Head of caudate nucleus (tissue), 42 donors: ENCODE measurements at places on chromosomes 6 and 20.

DNA sequence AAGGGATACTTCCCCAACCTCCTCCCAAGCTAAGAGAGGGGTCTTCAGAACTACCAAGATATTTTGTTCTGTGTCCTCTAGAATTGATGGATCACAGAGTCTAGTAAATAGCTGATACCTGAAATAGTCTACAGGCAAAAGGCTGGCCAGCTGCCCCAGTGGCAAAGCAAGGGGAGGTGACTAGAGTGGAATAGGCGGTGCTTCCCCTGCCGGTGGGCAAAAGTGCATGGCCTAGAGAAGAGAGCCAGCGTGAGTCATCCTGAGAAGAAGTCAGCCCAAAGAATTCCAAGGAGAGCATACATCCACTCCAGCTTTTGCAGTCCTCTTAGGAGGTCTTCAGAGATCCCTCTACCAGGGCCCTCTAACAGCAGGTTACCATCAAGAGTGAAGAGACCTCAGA is 14.7 kb downstream of the DPPA5 start:
- no peak for DNase-seq

DNA sequence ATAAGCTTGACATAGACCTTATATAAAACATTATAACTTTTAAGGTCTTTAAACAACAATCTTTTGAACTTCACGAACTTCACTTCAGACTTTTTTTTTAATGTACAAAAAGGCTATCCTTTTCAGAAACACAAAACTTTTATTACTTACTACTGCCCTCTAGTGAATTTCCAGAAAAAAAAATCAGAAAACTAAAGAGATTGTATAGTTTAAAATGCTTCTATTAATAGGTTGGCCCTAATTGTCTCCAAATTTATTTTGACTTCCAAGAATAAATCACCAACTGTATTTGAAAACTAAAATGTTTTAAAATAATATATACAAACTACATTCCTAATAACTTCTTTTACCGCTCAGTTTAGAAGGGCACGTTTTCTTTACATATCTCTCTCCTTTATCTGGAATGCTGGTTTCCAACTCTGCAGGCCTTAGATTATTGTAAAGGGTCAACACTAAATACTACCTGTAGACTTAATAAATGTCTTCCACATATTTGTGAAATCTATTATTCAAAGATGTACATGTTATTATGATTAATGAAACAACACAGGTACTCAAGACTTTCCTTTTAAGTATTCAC is 66.8 kb downstream of the LMBRD1 start:
- no peak for DNase-seq

DNA sequence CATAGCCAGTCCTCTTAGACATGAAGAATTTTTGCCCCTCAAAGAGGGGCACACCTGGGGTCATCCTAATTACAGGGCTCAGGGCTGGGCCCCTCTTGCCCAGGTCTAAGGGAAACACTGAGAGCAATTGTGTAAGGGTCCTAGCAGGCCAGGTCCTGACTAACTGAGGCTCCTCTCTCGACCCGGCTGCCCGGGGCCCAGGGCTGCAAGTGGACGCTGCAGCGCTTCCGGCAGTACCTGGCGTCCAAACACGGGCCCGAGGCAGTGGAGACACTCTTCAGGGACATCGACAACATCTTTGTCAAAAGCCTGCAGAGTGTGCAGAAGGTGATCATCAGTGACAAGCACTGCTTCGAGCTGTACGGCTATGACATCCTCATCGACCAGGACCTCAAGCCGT is 17.4 kb downstream of the PDRG1 start:
- no peak for DNase-seq

DNA sequence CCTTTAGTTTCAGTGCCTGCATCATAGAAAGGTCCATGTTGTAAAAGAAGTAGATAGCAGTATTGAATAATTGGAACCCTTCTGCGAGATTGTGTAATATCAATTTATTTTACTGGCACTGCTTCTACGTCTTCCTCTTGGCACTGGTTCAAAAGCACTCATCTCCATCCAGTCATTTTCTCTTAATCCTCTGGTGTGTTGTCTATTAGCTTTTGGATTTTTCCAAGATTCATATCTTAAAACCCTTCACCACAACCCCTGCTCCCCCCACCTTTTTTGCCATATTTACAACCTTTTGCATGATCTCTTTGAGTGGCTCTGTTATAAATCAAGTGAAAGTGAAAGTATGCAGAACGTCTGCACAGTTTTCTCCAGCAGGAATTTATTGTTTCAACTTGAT is 76.6 kb upstream of the HSF2 start:
- DNase-seq, result no peak

GRCh38 chr6:100126790-100127484 is 132.9 kb upstream of the MCHR2 start:
- no peak for DNase-seq

- no peak for DNase-seq
Observed at GRCh38 chr6:104566411-104566810, 293.3 kb downstream of the HACE1 start.

- no peak for DNase-seq
Observed at GRCh38 chr6:1479095-1479494, 89.7 kb downstream of the FOXF2 start.

DNA sequence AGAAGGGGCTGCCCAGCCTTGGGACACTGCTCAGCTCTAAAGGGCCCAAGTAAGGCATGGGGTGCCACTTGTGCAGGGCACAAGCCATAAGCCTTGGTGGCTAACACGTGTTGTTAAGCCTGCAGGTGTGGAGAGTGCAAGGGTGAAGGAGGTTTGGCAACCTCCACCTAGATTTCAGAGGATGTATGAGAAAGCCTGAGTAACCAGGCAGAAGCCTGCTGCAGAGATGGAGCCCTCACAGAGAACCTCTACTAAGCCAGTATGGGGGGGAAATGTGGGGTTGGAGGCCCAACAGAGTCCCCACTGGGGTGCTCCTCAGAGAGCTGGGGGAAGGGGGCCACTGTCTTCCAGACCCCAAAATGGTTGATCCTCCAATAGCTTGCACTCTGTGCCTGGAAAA is 32.6 kb downstream of the SERINC1 start:
- DNase-seq, result no peak

DNA sequence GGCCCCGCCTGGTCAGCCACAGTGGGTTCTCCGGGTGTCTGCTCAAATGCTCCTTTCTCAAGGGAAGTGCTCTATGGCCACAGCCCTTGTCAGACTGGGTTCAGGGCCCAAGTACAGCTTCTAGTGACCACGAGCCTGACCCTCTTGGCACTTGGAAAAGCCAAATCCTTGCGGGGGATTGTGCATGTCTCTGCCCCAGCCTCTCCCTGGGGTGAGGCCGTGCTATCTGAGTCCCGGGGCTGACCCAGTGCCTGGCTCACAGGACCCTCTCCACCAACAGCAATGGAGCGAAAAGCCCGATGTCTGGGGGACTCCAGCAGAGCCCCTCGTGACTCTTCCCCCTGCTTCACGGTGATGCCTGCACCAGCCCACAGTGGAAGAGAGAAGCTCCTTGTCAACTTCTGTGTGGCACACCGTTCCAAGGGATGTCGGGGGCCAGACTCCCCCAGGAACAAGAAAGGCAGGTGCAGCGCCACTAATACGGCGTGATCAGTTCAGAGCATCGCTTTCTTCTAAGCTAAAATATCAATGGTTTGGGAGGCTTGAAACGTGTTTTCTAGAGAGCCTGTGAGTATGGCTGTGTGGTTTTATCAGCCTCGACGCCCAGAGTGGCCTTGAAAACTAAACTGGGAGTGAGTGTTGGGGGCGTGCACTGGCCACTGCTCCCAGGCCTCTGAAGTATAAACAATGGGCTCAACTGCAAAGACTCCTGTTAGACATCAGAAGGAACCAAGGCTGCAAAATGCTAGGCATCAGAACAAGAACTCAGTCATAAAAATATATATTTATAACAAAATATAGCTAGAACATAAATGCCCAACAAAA is 51.9 kb downstream of the DLL1 start:
- DNase-seq, result no peak
